Activated CD8-positive, alpha-beta memory T cell treated with anti-CD3 and anti-CD28 coated beads for 48 hours (primary cell): ENCODE measurements at places on chromosomes 3 and 15.

DNA sequence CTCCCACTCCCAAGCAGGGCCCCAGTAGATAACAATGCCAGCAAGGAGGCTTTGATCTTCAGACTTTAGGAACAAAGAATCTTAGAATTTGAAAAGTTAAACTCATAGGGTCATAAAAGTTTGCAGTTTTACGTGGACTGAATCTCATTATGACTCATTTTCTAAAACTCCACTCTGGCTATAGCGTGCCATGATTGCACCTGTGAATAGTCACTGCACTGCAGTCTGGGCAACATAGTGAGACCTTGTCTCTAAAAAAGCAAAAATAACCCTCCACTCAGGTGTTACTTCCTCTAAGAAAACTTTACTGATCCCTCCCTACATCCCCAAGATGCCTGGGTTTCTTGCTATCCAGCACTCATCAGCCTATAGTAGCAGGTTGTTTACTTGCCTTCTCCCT, 104.5 kb downstream of the IL20RB start:
- DNase-seq = no peak

DNA sequence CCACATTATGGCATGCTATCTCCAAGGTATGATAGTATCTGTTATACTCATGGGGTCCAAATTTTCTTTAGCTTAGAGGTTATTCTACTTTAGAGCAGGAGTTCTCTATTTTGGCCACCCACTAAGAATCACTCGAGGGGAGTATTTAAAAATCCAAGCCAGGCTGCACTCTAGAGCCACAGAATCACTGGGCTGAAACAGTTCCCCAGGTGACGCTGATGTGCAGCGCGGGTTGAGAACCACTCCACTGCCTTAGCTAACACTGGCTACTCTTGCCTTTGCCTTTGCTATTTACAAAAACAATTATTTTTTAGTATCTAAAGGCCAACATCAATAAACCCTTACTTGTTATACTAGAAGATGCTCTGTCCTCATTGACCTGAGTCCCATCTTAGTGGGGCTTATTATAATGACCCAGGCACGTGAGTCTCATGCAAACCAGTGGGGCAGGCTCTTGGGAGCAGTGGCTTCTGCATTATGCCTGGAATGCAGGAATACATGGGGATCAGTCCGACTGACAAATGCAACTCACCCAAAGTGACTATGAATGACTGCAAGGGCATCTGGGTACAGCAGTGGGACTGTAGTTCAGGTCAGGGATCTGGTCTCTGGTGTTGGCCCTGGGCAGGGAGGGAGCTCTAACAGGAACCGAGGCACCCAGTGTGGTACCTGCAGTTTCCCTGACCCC, 21.7 kb upstream of the CGNL1 start:
- DNase-seq = no peak

- DNase-seq = no peak
These were observed 1036.6 kb downstream of the NTRK3 start for GRCh38 chr15:87219650-87220615.

- DNase-seq = no peak
These were observed 305.1 kb downstream of the CACNA2D3 start for GRCh38 chr3:54427501-54427900.

DNA sequence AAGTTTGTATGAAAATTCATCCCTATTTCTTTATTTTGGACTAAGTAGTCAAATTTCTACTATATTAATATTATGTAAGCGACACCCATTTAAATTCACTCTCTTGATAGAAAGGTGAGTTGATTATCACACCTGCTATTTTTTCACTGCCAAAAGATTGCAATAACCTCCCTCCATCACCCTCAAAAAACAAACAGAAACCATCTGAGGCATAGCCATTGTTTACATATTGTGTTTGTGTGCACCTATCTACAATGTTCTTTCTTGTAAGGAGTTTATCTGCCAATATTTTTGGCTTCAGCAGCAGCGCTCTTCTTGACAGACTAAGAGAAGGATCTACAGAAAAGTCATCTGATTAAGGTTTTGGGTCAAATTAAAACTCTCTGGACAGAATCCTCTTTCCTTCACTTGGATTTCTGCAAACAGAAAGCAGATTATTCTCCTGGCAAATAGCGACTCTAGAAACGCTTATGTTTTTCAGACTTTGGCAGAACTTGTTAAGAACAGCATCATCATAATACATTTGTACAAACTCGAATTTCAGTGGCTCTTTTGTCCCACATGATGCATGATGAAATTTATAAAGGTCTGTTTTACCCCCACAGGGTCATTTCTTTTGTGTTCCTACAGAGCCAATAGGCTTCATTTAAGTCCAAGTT, 48.6 kb downstream of the KCNMB2 start:
- DNase-seq = no peak

DNA sequence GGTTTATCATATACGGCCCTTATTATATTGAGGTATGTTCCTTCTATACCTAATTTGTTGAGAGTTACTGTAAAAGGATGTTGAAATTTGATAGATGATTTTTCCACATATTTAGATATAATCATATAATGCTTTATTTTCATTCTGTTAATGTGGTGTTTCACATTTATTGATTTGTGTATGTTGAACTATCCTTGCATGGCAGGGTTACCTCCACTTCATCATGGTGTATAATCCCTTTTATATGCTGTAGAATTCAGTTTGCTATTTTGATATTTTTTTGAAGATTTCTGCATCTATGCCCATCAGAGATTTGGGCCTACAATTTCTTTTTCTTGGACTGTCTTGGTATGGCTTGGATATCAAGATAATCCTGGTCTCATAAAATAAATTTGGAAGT, 355.5 kb downstream of the EDEM1 start:
- no peak for DNase-seq

GRCh38 chr3:123376451-123377242, 72.2 kb downstream of the ADCY5 start:
- no peak for DNase-seq

DNA sequence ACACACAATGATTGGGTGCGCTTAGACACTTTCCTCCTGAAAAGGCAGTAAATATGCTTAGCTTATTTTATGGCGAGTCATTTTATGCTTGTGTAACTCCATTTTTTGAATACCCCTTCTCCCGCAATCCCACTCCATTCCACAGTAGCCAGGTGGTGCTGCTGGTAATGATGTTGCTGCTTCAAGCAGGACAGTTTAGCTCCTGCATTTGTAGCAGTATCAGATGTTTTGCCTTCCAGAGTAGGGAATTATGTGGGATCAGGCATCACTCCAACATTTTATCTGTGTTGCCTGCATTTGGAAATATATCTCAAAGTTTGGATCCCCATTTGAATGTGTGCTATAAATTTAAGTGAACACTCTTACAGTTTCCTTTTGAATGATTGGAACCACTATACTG, 302.1 kb upstream of the SGO1 start:
- DNase-seq = no peak

GRCh38 chr3:78878011-78878410, 889.8 kb downstream of the ROBO1 start:
- DNase-seq = no peak

GRCh38 chr3:24550588-24550987, 55.9 kb upstream of the THRB start:
- DNase-seq = no peak

- DNase-seq = no peak
These were observed 18.5 kb upstream of the KLHL25 start for GRCh38 chr15:85813234-85813633.

GRCh38 chr3:134009345-134010000, 20.3 kb downstream of the SLCO2A1 start:
- DNase-seq = no peak

GRCh38 chr3:61858054-61858453, 296.7 kb downstream of the PTPRG start:
- DNase-seq = no peak

DNA sequence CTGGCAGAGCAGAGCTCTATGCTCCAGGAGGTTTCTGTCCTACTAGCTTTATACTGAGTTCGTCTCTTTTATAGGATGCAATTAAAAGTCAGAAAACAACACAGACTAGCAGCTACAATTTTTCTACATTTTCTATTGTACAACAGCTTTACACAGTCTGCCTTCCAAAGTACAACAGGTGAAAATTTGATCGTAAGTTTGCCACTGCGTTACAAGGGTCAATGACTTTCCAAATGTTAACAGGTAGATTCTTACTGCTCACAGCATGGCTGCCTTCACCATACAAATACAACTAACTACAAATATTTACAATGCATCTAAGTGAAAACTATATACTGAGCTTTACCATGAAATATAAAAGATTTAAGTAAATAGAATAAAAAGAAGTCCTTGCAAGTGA, 268.6 kb upstream of the SLCO3A1 start:
- no peak for DNase-seq

DNA sequence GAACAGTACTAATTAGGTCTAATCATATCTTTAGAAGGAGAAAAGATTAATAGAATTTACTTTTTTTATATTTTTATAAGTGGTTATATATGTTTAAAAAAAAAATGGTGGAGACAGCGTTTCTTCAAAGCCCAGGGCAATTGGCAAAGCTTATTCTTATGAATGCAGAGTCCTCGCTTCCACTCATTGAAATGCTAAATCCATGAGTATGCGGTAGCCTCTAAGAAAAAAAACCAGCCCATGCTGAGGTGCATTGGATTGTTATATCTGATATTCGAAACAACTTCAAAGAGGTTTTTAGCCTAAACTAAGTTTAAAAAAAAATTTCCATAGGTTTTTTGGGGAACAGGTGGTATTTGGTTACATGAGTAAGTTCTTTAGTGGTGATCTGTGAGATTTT, 142.8 kb downstream of the GOLIM4 start:
- no peak for DNase-seq

DNA sequence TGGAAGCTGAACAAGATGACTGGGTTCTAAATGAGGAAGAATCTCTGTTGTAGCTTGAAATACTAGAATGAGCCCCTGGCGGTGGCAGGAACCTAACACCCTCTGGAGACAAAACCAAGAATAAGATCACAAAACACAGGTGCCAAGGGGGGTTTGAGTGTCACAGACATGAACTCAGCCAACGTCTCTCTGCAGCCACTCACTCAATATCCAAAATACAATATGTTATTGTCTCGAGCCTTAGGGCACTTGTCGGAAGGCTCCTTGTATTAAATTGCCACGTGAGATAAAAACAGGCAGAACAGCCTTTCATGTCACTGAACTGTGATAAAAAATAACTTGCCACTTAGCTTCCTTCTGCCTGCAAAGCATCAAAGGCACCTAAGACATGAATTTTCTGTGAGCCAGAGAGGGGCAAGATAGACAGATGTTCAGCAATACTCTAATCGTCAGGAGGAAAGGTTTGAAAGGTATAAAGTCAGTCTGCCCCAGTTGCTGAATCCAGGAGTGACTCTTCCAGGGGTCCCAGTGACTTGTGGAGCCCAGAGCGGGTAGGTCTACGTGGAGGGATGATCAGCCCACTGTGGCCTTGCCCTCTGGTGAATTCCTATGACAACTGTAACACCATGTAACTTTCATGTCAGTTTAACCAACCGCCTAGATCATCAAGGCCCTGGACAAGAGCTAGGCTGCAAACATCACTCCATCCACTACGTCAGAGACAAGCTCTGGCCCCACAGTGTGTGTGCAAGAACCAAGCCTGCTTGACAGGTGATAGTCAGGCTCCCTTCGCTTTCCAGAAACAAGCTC, 165.2 kb downstream of the OSBPL10 start:
- DNase-seq = no peak

GRCh38 chr15:89177633-89178306, 43.6 kb downstream of the RLBP1 start:
- peak; percentile 11 for DNase-seq

DNA sequence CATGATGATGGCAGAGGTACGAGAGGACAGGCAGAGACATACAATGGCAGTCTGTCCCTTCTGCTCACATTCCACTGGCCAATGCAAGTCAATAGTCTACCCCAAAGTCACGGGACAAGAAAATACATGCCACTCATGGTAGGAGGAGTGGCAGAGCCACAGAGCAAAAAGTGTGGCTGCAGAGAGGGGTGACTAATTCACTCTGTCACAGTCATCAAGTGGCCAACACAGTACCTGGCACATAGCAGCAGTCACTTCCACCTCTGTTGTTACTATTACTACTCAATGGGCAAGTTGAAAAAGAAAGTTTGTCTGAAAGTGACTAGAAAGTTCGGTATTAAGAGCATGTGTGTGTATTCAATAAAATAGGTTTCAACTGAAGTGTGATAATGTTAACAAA, 91.4 kb downstream of the SMAD3 start:
- DNase-seq = no peak

- DNase-seq = no peak
These were observed 392.2 kb downstream of the DIPK2A start for GRCh38 chr3:144363856-144364255.

DNA sequence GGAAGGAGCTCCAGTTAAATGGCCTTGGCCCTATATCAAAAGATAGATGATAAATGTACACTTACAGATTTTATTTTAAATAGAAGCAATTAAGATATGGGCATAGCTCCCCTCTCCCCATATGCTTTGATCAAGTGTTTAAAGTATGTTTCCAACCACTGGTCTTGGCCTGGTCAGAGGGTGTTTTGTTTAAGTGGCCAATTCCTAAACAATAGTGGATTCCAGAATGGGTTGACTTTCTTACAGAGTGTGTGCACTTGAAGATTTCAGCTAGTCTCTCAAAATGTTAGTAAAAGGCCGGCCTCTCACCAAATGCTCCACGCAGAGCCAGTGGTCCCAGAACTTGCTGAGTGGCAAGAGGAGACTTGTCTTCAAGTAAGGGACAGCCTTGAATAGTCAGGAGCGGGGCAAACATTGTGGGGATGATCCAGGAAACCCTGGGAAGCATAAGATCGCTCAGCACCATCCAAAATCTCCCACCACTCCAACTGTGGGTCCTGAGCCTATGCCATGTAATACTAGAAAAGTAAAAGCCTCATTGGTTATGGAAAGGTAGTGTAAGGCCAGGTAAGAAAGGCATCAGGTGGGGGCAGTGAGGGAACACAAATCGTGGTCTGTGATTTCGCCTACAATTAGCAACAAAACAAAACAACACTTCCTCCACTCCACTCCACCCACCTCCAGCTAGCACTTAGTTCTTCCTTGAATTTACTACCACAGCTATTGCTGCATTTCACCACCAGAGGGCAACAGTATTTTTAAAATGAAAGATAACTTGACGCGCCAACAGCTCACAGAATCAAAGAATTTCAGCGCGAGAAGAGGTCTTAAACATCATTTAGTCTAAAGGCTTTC, 4.8 kb downstream of the RARRES1 start:
- no peak for DNase-seq

GRCh38 chr15:72235298-72235697, 4.3 kb upstream of the PKM start:
- no peak for DNase-seq

DNA sequence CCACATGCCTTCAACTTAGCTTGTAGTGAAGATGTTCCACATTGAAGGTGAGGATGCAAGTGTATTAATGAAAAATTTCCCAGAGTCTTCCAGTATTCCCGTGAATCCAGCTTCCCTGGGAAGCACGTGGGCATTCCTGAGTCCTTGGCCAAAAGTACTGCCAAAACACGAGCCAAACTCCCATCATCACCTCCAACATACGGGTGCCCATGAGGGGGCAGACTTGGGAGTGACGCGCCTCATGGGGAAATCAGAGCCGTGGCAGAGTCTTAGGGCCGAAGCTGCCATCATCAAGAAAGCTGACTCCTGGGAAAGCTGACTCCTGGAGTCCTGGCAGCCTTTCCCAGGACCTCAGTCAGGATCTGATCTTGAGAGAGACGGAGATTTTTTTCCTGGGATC, 20.1 kb upstream of the TM2D3 start:
- DNase-seq = no peak

GRCh38 chr3:72120039-72120438, 335.1 kb upstream of the PROK2 start:
- DNase-seq = no peak

GRCh38 chr3:196971094-196971698, 2.6 kb upstream of the PIGZ start:
- DNase-seq = no peak
